ENCODE measurements at places on chromosomes 3 and 15. TPM values are rescaled to one million over a fixed set of nuclear protein-coding genes. Genes with fewer than 3 reads are reported as not detected.

GRCh38 chr3:154701055-154701454, 271.1 kb upstream of the GPR149 start:
- no peak for DNase-seq

KNL1 gene
- 0.59 TPM for total RNA-seq

- no peak for DNase-seq
These were observed 28.6 kb upstream of the CYP11A1 start for GRCh38 chr15:74396146-74396438.

EOMES gene
- 0.69 TPM for total RNA-seq

DNA sequence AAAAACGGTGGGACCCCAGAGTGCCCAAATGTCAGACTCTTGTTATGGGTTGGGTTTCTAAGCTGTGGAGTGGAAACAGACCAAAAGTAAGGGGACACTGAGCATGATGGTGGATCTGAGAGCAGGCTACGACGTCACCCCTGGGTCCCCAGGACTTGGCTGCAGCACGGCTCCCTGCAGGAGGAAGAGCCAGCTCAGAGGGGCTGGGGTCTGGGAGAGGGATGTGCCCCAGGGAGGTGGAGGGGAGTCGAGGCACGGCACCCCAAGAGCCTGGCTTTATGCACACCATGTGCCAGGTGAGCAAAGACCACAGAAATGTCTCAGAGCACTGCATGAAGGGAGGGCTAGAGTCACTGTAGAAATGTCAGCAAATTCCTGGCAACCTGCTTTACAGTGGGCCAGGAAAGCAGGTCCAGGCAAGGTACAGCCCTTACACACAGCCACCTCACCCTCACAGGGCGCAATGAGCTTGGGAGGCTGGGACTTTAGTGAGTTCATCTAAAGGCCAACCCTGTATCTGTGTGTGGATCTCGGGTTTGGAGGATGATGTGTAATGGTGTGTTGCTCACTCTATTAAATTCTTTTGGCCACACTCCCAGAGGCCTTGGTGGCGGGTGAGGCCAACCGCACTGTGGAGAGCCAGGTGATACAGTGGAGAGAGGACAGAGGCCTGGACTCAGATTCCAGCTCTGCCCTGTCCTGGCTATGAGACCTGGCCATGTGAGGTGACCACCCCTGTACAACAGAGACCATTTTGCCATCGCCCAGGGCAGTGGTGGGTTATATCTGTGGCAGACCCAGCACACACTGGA, 14.1 kb downstream of the CTSH start:
- DNase-seq = no peak

DNA sequence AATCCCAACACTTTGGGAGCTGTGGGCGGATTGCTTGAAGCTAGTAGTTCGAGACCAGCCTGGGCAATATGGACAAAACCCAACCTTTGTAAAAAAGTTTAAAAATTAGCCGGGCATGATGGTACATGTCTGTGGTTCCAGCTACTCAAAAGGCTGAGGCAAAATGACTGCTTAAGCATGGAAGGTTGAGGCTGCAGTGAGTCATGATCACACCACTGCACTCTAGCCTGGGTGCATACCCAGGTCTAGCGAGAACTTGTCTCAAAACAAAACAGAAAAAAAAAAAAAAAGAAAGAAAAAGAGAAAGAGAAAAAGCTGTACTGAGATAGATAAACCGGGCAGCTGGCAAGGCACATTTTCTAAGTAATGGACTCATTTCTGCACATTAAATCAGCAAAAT, 10.6 kb downstream of the ARPP19 start:
- peak; percentile 9 for DNase-seq

DNA sequence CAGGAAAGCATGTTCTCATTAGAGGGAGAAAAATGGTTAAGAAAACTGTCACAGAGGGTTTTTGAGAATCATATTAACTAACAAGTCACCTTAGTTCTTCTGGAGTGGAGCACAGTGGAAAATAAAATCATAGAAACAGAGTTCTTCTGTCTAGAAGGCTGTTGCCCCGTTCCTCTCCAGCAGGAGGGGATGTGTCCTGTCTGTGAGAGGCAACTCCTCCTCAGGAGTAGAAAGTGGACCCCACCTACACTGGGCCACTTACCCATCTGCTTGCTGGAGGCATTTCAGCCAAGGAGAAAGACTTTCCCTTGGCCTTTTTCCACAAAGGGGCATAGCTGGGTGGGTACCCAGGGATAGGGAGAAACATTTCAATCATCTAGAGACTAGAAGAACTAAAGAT, 106.6 kb downstream of the SSR3 start:
- no peak for DNase-seq

DNA sequence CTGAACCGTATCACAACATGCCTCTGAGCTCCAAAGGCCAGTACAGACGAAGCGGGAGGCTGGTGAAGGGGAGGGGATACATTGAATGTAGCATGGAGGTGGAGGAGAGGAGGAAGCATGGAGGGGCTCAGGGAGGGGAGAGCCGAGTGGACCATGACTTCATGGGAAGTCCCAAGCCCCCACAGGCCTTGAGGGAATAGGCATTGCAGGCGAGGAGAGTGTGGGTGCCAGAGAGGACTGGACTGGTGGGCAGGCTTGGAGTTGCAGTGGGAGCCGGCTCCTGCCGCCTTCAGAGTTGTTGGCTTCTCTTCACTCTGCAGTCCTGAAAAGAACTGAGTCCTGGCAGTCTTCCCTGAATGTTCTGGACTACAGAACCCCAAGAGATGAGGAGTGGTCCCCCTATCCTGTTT, 3.3 kb upstream of the RNU6-1 start:
- DNase-seq = no peak

- no peak for DNase-seq
These were observed 50.7 kb downstream of the PROS1 start for GRCh38 chr3:93923006-93923405.

DNA sequence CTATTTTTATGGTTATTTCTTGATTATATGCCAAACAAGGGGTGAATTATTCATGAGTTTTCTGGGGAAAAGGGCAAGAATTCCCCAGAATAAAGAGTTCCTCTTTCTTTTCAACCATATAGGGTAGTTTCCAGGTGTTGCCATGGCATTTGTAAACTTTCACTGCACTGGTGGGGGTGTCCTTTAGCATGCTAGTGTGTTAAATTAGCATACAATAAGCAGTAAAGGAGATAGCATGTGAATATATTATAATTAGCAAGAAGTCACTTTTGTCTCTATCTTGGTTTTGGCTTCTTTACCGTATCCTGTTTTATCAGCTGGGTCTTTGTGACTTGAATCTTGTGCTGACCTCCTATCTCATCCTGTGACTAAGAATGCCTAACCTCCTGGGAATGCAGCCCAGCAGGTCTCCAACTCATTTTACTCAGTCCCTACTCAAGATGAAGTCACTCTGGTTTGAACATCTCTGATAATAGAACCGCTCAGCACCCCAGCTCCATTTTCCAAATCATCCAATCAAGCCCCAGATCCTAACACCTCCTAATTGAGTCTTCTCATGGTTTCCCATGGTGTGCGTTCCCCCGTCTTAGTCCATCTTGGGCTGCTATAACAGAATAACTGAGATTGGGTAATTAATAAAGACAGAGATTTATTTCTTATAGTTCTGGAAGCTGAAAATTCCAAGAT, 3.4 kb upstream of the SELENOT start:
- DNase-seq = no peak

DNA sequence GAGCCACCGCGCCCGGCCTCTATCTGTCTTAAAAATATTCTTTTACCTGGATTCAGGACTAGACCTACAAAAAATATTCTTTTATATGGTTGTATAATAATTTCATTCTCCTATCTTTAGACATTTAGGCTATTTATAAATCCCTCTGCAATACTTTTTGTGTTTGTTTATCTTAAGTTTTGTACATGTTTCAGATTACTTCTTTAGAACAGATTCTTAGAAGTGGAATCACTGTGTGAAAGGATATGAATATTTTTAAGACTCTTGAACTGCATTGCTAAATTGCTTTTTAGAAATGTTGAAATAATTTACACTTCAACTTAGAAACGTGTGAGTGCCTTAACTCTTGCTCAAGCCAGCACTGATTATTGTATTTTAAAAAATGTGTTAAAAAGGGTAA, 131.3 kb upstream of the PTX3 start:
- DNase-seq = no peak

DNA sequence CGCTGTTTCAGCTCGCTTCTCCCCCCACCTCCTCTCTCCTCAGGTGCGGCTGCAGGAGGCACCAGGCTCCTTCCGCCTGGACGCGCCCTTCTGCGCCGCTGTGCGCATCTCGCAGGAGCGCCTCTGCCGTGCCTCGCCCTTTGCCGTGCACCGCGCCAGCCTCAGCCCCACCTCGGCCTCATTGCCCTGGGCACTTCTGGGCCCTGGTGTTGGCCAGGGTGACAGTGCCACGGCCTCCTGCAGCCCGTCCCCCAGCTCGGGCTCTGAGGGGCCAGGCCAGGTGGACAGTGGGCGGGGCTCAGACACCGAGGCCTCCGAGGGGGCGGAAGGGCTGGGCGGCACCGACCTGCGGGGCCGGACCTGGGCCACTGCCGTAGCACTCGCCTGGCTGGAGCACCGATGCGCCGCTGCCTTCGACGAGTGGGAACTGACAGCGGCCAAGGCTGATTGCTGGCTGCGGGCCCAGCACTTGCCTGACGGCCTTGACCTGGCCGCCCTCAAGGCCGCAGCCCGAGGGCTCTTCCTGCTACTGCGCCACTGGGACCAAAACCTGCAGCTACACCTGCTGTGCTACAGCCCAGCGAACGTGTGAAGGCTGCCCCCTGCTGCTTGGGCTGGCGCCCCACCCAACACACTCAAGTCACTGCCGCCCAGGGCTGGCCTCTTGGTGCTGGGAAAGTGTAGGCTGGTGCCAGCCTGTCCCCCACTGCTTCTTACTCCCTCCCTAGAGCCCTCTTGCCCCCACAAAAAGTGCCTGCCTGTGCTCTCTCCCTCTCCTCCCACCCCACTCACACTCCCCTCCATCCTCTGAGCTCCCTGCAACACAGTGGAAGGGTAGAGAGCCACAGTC, 7.1 kb downstream of the ALG3 start:
- no peak for DNase-seq

GRCh38 chr15:35622641-35623340, 76.8 kb upstream of the DPH6 start:
- no peak for DNase-seq

DNA sequence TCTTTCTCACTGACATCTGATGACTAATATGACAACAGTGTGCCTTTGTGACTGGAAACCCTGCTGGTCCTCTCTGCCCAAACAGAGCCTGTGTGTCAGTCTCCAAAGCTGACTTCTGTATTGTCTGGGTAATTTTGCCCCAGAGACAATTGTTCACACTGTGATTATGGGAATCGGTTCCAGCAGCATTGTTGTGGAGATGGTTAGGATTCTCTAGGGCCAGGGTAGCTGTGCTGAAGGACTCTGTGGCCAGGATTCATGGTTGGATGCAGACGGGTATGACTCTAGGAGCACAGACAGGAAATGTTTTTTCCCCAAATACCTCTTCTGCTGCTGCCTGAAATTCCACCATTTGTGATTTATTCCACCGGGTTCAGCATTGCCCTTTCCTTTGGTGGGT, 57.5 kb upstream of the ITGA11 start:
- DNase-seq = no peak

- DNase-seq = no peak
These were observed 10.6 kb downstream of the ZIC1 start for GRCh38 chr3:147419781-147420224.

DNA sequence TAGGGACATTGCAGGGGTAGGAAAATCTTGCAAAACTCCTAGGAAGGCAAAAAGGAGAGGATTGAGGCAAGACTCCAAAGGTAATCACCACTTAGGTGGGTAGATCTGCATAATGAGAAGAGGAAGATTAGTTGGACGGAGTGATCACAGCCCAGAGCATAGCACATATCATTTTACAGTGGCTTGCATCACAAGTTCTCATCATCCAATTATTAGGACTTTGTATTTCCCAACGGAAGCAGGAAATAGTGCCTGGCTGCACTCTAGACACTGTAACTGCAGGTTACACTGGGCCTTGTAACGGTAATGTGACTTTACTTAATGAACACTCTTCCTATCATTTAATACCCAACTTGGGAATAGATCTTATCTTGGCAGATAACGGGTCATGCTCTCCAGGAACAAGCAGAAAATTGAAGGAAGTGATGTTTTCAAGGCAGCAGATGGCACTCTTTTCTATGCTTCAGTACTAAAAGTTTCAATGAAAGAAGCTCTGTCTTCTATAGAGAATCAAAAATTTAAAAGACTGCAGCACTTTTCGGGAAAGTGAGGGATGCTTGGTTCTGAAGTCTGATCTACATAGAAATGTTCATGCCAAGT, 101.9 kb upstream of the KCNMB2 start:
- DNase-seq = no peak

DNA sequence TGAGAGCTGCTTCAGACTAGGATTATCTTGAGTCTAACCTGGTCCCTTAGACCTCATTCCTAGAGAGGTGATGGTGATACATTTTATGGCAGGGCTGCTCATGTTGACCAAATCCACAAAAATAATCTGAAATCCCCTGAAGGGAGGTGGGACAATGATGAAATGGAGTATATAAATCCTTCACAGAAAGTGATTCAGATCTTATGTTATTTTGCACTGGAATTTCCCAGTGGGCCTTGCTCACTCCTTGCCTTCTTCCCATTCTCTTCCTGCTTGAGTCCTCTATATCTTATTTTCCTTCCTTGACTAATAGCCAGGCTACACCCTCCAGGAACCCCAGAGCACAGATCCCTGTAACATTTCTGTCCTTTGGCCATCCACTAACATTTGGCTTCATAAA, 10.4 kb upstream of the TMEM202 start:
- DNase-seq = no peak

VWA5B2 gene
- total RNA-seq = not detected

GRCh38 chr3:26967501-26967900, 344.9 kb downstream of the LRRC3B start:
- no peak for DNase-seq

GRCh38 chr3:42398080-42398479, 12.3 kb downstream of the LYZL4 start:
- DNase-seq = no peak

ZPLD1 gene
- total RNA-seq = not detected

DNA sequence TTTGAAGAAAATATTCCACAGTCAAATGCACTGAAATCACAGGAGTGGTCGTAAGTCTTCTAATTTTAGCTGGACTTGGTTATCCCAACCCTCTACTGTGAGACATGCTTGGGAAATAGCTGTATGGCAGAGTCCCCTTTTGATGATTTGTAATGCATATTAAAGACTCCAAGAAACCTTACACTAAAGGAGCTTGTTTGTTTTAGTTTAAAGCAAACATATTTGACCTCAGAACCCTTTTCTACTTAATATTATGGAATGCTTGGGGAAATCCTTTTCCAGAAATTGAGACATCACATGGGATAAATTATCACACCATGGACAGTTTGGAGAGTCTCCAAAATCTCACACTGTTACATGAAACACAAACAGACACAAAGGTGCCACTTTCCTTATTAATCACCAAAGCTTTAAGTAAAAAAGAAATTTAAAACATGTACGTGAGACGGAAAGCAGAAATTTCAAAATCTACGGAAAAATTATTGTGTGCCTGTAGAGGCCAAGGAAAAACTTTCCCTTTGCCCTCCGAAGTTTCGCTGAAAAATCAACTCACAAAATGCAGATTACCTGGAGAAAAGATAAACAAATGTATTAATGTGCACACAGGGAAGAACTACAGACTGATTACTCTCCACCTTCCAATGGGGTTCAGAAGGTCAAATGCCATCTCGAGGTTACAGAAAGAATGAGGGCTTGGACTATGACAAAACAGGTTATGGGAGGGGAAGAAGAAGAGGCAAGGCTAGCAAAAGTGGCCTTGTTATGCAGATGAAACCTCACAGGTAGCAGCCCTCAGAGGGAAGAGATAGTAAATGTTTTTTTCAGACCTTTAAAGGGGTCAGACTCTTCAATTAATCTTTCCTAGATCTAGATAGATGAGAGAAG, 7.0 kb upstream of the CPB1 start:
- no peak for DNase-seq

GOLGA8S gene
- total RNA-seq = 0.14 TPM

GRCh38 chr3:186090901-186091300, 18.0 kb downstream of the ETV5 start:
- DNase-seq = no peak

Measured in CD4-positive, alpha-beta T cell (primary cell).